ENCODE measurements at places on chromosomes 7 and 10.

- DNase-seq, result no peak
These were observed 6.7 kb downstream of the SKAP2 start for GRCh38 chr7:26857506-26858240.

DNA sequence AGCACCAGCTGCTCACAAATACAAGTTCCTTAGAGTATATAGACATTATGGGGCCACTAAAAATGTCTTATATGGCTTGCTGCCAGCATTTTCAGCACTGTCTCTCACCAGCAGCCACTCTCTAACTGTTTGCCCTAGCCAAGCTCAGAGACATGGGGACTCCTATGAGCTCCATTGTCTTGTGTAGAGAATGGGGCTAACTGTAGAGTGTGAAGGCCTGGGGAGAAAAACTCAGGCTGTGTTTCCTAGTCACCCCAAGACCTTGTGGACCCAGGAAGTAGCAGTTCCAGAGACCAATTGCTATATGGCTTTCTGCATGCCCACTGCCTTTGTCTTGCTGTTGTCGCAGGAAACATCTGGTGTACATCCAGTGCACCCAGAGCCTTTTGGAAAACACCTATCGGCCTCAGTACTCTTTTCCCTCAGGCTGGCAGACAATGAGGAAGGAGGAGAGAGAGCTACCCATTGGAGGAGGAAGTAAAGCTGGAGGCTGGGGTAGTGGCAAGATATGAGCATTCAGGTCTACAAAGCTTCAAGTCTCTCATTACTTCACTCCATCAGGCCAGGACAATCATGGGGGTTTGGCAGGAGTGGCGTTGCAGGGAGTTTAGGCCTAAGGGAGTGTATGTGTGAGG lies 28.4 kb downstream of the ENTPD1 start:
- no peak for DNase-seq

GRCh38 chr7:149598721-149599308 lies 101.2 kb upstream of the ZNF746 start:
- peak; percentile 40 for DNase-seq

DNA sequence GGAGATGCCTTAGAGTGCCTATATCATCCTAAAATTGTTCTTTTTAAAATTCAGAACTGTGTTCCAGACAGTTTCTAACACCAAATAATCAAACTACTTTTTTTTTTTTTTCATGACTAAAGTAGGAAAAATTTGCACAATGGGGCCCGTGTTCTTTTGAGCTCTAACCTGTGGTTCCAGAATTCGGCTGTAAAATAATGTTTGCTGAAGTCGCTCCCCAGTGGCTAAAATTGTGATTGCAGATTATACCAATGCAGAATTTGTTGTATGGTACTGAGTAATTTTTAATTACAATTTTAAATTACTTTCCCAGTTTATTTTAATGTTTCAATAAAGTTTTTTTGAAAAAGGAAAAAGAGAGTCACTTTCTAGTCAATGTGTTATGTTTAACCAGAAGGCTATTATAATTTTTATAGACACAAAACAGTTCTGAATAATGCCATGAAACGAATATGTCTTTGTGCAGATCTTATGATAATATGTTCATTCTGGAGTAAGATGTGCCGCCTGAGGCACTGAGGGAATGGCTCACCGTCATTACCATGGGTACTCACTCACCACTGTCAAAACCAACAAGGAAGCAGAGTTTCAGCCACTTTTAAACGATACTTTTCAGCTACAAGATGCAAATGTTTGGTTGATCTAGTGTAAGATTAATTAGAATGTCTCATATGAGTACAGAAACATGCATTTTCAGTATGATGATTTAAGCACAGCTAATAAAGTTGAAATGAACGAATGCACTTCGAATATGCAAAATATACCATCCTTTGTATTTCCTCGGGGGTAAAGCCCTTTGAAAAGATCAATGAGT lies 173.6 kb downstream of the PRKCQ start:
- DNase-seq, result peak; percentile 28

All from HFFc6 (cell line).